Stimulated activated CD4-positive, alpha-beta T cell treated with anti-CD3 and anti-CD28 coated beads, Interleukin-1b, Interleukin-23, amount 100 ng/mL, for 1 hour (primary cell): ENCODE measurements at places on chromosomes 16 and 17.

- DNase-seq = no peak
Observed at GRCh38 chr17:78039581-78039980, 81.1 kb downstream of the TNRC6C start.

GRCh38 chr17:45388604-45389325, 43.9 kb downstream of the ARHGAP27 start:
- DNase-seq = no peak

DNA sequence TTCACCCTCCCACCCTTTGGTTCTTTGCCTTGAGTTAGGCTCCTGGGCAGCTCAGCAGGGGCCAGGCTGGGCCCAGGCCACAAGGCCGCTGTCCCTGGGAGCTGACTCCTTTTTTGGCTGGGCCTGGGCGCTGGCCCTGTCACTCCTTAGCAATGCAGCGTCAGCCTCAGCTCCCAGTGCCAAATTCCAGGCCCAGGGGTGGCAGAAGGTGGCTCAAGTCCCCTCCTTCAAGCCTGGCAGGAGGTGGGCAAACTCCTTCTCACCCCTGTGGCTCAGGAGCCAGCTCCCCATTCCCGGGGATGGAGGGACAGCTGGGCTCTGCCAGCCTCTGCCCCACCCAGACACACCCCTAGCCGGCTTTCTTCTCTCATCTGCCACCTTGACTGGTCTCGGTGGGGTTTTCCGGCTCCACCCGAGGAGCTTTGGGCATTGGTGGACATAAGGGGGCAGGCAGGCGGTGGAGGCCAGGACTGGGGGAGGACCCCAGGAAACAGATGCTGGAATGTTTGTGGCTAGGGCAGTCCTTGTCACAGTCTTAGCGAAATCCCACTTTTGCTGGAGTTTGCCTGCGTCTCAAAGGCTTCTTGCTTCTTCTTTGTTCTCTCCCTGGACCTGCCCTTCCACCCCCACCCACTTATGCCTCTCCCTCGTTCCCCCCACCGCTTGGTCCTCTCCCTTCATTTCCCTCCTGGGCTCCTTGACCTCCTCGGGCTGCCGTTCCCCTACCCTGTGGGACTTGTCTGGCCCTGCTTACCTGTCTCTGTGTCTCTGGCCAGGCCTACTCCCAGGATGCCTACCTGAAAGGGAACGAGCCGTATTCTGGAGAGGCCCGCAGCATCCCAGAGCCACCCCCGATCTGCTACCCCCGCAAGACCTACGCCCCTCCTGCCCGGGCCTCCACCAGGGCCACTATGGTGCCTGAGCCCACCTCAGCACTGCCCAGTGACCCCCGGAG, 37.4 kb downstream of the ARHGAP23 start:
- no peak for DNase-seq

DNA sequence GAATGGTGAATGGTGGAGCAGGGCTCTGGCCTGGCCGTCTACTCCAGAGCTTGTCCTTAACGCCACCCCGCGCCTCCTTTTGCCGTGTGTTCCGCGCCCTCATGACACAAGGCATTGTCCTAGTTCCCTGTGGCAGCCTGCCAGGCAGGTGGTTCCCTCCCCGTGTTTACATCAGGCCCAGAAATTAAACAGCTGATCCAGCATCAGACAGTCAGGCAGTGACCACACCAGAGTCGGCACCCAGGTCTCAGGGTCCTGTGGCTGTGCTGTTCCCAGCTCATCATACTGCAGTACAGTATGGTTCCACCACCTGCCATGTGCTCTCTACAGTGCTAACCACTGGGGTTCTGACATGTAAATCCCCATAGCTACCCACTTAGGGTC, 119.7 kb downstream of the RAB11FIP4 start:
- DNase-seq = no peak

DNA sequence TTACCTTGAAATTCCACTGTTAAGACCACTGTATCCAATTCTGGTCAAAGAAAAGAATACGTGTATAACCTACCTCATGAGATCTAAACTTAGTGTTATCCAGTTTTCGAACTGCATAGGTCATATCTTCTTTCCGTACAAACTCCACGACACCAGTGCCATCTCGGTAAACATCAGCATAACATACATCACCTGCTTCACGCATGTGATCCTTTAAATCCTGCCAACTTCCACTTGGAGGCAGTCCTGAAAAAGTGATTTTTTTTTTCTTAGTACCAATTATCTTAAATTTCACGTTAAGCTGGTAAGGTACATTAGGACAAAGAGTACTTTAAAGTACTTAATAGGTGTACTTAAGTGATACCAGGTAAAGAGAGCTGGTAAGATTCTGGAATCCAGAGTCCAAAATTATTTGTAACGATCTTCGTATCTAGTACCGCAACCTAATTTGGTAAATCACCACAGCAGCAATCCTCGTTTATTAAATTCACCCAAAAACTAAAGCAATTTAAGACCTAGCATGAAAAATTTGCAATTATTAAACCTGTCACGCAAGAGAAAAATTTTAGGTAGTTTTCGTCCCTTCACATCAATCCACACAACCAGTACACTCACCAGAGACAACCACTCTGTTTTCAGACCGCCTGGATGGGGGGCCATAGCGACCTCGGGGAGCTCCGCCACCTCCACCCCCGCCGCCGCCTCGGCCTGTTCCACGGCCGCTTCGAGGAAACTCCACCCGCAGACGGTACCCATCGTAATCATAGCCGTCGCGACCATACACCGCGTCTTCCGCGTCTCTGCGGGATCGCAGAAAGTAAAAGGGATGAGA, 1.1 kb downstream of the SRSF1 start:
- no peak for DNase-seq

- DNase-seq = no peak
Observed at GRCh38 chr17:27378482-27379175, 77.6 kb upstream of the KSR1 start.

- no peak for DNase-seq
Observed at GRCh38 chr16:21590796-21591195, 8.6 kb upstream of the METTL9 start.

DNA sequence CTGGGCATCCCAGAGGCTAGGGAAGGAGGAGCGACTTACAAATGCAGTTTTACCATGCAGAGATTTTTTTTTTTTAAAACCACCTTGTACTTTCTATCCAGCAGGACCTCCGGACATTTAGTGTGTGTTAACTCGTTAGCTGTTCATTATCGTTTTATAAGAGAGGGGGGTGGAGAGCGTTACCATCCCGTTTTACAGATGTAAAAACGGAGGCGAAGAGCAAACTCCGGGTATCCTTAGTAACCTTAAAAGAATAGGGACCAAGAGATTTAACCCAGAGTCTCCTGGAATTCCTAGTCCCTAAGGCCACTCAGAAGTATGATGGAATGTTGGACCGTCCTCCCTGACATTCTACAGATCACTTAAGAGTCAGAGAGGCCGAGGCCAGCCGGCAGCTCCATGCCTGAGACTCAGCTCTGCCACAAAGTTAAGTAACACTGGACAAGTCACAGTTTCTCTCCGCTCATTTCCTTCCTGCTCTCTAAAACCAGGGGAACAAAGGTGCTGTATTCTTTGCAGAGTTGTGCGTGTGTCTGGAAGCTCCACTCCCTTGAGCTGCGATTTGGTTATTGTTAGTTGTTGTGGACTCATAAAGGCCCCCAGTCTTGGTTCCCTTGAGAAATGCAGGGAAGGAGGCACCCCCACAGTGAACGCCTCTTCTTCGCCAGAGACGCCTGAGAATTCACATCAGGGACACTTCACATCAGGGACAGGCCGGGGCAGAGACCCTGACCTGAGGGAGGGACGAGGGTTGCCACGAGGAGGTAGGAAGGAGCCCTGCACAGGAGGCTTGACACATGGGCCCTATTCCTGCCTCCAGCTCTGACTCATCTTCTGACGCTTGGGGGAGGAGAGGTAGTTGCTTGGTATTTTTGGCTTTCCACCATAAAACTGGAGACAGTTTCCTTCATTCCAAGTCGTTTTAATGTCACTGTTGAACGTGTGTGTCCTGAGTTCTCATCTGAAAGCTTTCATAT, 1.2 kb downstream of the DUSP14 start:
- no peak for DNase-seq

- DNase-seq = no peak
Observed at GRCh38 chr16:88451586-88452481, 1.2 kb upstream of the ZFPM1 start.

DNA sequence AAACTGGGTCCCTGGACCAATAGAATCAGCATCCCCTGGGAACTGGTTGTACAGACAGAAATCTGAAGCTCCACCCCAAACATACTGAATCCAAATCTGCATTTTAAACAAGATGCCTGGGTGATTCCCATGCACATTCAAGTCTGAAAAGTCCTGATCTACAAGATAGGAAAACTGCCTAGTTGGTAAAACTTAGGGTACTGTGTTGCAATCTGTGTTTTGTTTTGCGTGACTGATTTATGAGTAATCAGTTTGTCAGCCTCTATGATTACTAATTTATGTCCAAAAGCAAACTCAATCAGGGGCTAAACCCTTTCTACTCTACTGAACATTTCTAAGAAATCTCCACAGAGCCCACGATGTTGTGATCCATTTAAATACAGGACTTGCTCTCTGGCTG, 103.8 kb downstream of the YPEL2 start:
- no peak for DNase-seq

GRCh38 chr16:65713181-65713808, 591.4 kb upstream of the CDH11 start:
- DNase-seq = no peak

GRCh38 chr16:813204-813915, 12.8 kb upstream of the GNG13 start:
- DNase-seq = peak; percentile 48
